NCI-H2171 treated with DMSO at 0.1 percent for 48 hours (cell line): ENCODE measurements at places on chromosomes 11 and 22.

GRCh38 chr11:6654281-6655019, 1.2 kb downstream of the DCHS1 start:
- DNase-seq: no peak

GRCh38 chr11:6438979-6439571, 1.7 kb downstream of the HPX start:
- no peak for DNase-seq

DNA sequence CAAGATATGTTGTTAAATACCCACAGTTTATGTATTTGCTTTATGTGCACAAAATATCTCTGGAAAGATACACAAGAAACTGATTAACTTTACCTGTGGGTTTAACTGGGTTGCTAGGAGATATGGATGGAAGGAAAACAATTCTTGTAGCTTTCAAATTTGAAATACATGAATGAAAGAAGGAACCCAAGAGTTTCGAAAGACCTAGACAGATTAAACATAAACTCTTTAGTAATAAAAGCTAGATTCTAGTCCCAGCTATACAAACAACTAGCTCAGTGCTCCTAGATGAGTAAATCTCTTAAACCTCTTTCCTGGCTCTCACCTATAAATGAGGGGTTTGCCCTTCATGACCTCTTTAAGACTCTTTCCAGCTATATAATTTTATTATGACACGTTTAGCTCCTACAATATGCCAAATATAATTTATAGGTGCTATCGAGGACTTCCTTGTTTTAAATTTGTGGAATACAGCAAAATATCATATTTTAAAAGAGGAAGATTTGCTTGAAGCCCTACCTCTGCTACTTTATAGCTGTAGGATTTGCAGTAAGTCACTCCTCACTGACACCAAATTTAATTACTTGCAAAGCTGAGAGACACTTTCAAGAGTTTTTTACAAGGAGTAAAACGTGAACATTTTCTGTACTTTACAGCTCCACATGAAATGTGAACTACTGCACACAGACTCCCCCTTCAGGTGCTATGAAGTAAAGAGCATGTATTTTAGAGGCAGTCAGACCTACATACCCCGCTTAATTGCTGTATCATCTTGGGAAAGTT, 50.7 kb downstream of the RRAS2 start:
- peak; percentile 5 for DNase-seq

GRCh38 chr11:68373189-68373814, 60.9 kb downstream of the LRP5 start:
- DNase-seq: no peak

DNA sequence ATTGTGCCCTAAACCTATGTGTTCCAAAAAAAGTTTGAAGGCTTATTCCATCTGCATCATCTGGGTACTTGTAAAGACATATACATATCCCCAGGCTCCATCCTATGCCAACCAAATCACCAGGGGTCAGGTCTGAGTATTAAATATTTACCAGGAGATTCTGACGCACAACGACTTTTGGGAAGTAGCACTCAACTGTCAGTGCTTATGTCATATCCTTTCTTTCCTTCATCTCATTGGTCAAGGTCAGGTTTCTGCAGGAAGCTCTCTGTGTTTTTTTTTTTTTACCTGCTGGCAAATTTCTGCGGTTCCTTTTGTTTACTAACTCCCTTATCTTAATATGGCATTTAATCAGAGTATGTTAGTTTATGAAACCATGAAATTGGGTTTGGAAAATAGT, 22.5 kb upstream of the CYP2R1 start:
- DNase-seq: no peak

DNA sequence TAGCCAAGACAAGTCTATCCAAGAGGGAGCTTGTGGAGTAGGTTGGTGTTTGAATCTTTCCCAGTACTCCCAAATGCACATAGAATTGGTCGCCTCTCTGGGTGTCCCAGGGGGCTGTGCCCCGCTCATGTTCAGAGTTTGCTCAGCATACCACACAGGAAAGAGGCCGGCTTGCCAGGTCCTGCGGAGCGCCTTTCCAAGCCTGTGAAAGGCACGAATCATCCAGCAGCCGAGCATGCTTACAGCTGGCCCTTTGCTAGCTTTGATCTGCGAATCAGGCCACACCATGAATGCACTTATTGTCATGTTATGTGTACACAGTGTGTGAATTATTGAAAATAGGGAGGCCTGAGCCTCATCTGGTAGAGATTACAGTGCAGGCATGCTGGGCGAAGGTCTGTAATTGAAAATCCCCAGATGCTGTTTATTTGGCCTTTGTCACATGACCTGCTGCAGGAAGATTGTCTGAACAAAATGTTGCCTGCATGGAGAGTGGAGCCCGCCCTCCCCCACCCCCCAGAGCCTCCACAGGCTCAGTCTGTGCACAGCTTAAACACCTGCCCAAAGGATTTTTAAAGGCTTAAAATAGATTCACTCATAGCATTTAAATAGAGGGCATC, 163.3 kb upstream of the RASSF10 start:
- DNase-seq: peak; percentile 80

- peak; percentile 94 for DNase-seq
Measured at GRCh38 chr11:68998390-68998911, 14.6 kb downstream of the MRGPRF start.

- no peak for DNase-seq
Measured at GRCh38 chr11:33618956-33619355, 81.7 kb downstream of the C11orf91 start.

DNA sequence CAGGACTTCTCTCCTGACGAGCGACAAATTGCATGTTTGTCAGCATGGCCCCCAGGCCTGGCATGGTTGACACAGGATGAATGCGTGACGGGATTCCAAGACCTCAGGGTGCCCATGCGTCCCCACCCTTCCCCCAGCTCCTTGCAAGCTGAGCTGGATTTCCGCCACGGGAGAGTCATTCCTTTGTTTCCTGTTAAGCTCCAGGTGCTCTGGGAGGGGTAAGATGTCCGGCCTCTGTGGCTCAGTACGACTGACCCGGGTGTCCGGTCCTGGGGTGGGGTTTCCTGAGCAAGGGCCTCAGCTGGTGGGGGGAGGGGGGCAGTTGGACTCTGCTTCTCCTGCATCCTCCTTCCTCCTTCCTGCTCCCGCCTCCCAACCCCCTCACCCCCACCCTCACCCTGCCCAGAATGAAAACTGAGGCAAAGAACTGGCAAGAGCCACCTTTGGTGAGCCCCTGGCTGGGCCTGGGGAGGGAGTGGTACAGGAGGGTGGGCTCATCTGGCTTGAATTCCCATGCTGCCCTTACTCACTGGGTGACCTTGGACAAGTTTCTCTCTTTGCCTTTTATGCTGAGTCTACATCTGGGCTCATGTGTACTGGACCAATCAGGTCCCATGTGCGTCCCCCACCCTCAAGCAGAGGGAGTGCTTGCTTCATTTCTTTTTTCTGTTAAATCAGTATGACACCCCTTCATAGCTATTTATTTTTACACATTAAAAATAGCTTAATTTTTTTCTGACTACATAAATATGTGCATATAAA, 2.5 kb downstream of the CDC42EP2 start:
- no peak for DNase-seq

- no peak for DNase-seq
Measured at GRCh38 chr11:28168718-28169117, 60.5 kb downstream of the METTL15 start.
